Heart left ventricle (tissue), 16 donors: ENCODE measurements at places on chromosomes 12 and 14. TPM values are rescaled to one million over a fixed set of nuclear protein-coding genes. Genes with fewer than 3 reads are reported as not detected.

CPM gene
- 6.8 TPM for total RNA-seq

MRPS35 gene
- 52.7 TPM for total RNA-seq

- no peak for DNase-seq
These were observed 51.6 kb upstream of the ABCC9 start for GRCh38 chr12:21992823-21993222.

GRCh38 chr14:55611859-55612258, 31.9 kb downstream of the KTN1 start:
- DNase-seq: no peak

- no peak for DNase-seq
These were observed 47.4 kb downstream of the IFNG-AS1 start for GRCh38 chr12:68036642-68037041.

DNA sequence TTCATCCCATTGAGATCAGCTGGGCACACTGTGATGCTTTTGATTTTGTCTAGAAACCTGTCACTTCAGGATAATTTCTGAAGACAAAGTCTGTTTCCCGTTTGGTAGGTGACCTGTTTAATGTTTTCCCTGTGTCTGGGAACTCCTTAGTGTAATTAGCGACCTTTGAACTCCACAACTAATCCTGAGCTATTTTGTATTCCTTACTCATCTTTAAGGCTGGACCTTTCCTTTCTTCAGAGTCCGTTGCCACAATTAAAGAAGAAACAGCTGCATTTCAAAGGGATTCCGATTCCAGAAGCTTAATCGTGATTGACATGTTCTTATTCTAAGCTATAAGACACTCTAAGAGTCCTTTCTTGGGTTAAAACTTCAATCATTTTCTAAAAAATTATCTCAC, 22.0 kb downstream of the AP5M1 start:
- DNase-seq: no peak

DNA sequence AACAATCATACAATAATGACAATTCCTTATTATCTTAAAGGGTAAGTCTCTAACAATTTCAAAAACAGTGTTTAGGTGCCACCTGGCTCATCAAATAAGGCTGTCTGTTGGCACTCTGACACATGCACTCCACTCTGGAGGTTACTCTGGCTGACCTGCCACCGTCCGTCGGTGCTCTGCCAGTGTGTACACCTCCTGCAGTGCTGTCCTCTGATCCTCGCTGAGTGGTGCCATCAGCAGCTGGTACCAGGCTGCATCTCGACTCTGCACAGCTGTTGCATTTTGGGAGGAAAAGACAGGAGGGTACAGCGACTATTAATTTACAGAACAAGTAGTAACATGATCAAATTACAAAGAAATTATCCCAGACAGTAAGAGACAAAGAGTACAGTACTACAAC, 63.9 kb downstream of the IPO8 start:
- DNase-seq: no peak

DNA sequence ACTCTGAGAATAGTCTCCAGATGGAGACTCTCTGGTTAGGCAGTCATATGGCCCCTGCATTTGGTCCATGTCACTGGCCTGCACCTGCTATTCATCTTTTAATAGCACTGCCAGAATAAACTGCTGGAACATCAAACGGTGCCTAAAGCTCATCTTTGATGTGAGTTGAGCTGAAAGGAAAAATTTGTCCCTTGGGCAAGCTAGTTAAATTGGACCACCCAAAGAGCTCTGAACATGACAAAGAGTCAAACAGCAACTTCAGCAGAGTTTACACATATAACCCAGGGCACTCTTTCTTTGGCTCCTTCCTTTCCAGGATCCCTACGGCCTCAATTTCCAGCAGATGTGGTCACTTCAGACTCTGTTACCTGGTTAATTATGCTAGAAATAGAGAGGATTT, 269.9 kb downstream of the RPL10L start:
- no peak for DNase-seq

FAM181A gene
- total RNA-seq: not detected

DNA sequence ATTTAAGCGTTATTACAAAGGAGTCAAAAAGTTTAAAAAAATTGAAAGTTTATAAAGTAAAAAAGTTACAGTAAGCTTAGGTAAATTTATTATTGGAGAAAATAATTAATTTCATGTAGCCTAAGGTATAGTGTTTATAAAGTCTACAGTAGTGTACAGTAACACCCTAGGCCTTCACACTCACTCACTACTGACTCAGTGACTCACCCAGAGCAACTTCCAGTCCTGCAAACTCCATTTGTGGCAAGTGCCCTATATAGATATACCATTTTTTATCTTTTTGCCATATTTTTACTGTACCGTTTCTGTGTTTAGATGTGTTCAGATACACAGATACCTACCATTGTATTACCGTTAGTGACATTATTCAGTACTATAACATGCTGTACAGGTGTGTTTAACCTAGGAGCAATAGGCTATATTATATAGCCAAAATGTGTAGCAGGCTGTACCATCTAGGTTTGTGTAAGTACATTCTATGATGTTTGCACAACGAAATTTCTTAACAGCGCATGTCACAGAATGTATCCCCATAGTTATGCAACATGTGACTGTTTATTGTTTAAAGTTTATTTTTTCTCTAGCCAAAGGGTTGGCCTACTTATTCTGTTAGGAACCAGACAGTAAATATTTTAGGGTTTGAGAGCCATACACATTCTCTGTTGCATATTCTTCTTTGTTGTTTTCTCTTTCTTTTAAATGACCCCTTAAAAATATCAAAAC, 155.5 kb downstream of the PCNX1 start:
- no peak for DNase-seq

PITPNM2 gene
- total RNA-seq: 13.2 TPM

KRT7 gene
- not detected for total RNA-seq

TSFM gene
- total RNA-seq: 38.8 TPM

ABCD2 gene
- 3.4 TPM for total RNA-seq

DNA sequence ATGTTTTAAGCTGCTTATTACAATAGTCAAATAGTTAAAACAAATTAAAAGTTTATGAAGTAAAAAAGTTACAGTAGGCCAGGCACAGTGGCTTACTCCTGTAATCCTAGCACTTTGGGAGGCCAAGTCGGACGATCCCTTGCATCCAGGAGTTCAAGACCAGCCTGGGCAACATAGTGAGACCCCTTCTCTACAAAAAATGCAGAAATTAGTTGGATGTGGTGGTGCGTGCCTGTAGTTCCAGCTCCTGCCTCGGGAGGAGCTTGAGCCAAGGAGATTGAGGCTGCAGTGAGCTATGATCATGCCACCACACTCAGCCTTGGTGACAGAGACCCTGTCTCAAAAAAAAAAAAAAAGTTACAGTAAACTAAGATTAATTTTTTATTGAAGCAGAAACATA, 142.6 kb downstream of the MIPOL1 start:
- DNase-seq: no peak

DNA sequence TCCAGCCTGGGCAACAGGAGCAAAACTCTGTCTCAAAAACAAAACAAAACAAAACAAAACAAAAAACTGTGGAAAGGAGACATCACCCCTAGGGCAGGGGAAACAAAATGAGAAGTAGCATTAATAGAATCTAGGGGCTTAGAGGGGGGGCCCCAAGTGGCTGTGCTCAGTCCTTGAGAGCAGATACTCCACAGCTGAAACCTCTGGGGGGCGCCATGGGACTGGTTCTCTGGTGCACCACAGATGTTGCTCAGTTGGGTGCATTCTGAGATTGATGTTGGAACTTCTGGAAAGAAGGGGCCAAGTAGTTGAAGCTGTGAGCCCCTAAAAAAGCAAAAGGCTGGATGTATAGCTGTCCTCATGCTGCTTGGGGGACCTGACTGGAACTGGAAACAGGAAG, 11.8 kb upstream of the SYNE2 start:
- no peak for DNase-seq

DNA sequence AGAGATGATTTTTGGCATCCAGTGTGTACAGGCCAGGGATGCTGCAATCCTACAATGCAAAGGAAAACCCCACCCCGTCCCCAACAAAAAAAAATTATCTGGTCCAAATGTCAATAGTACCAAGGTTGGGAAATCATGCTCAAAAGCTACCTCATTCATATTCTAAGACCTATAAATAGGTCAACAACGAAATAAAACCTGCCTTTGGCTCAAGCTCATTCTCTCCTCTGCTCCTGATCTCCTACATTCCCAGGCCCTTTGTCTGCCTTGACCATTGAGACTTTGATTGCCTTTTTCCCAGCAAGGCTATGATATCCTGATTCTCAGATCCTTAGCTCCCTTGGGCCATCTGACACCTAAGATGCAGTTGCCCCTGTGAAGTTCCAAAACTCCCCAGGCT, 30.0 kb downstream of the ANKS1B start:
- no peak for DNase-seq

SIX1 gene
- total RNA-seq: not detected

- DNase-seq: no peak
These were observed 128.2 kb downstream of the VRK1 start for GRCh38 chr14:96925422-96925821.

- no peak for DNase-seq
These were observed 56.4 kb downstream of the MON2 start for GRCh38 chr12:62522984-62523383.

DNA sequence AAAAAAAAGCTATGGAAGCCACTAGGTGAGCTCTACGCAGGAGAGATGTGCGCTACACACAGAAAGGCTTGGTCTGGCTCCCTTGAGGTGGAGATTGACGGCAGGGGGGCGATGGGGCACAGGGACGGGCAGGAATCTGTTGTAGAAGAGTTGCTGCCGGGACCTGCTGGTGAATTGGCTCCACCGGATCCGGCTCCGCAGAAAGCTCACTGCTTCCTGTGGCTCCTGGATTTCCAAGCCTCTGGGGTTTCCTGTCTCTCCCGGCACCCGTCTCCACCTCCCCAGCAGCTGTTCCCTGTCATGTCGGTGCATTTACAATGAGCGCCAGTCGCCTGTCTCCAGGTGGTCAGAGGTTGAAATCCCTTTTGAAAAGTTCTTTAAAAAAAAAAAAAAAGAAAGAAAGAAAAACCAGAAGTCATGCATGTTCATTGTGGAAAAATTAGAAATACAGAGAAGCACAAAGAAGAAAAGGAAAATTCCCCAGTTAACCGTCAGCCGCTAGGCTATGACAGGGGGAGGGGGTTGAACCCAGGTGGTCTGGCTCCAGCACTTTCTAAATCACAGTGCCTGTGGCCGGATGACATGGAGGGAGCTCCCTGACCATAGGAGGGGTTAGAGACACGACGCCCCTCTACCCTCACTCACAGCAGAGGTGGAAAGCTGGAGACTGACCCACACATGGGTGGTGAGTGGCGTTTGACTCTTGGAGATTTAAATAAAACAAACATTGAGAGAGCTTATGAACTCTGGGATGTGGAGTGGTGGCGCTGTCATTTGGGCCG, 20.8 kb downstream of the FAM222A start:
- DNase-seq: peak; percentile 28

GRCh38 chr12:2586156-2587038, 208.4 kb upstream of the FKBP4 start:
- no peak for DNase-seq

DNA sequence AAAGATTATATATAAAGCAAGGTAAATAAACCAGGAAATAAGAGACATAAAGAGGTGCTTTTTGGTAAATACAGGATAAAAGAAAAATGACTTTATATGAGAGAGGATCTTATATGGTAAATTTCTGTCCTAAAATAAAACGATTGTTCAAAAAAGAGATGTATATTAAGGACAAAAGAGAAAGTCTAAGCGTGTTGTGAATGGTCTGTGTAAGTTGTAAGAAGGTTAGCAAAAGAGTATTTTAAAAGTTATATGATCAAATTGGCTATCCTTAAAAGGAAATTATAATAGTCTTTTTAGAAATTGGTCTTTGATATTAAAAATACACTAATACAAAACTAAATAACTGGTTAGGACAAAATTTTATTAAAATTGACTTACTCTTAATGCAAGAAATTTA, 14.1 kb upstream of the ACSM4 start:
- DNase-seq: no peak

GRCh38 chr14:65070471-65070976, 31.8 kb downstream of the MAX start:
- no peak for DNase-seq

- no peak for DNase-seq
These were observed at the start of gene SIX6 for GRCh38 chr14:60508707-60509437. Gene SIX6, plus strand, starts transcription at chr14:60509146. Its CDS starts 253 bp downstream, at chr14:60509399.

TAS2R8 gene
- not detected for total RNA-seq

IL22 gene
- not detected for total RNA-seq

MYF5 gene
- total RNA-seq: not detected

- no peak for DNase-seq
These were observed 913.5 kb downstream of the VRK1 start for GRCh38 chr14:97710726-97711125.

GRCh38 chr14:81772381-81772780, 238.7 kb upstream of the SEL1L start:
- no peak for DNase-seq

DNA sequence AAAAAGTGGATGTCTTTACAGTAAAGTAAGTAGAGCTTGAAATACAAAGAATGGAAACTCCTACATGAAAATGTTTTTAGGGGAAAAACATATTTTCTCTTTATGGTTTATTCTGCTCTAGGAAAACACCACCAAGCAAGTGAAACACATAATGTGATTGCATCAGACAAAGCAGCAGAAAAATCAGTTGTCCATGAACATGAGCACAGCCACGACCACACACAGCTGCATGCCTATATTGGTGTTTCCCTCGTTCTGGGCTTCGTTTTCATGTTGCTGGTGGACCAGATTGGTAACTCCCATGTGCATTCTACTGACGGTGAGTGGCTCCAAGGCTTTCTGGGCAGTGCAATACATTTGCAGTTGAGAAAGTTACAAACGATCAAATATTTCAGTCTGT, 42.6 kb upstream of the PLEKHD1 start:
- no peak for DNase-seq

DNA sequence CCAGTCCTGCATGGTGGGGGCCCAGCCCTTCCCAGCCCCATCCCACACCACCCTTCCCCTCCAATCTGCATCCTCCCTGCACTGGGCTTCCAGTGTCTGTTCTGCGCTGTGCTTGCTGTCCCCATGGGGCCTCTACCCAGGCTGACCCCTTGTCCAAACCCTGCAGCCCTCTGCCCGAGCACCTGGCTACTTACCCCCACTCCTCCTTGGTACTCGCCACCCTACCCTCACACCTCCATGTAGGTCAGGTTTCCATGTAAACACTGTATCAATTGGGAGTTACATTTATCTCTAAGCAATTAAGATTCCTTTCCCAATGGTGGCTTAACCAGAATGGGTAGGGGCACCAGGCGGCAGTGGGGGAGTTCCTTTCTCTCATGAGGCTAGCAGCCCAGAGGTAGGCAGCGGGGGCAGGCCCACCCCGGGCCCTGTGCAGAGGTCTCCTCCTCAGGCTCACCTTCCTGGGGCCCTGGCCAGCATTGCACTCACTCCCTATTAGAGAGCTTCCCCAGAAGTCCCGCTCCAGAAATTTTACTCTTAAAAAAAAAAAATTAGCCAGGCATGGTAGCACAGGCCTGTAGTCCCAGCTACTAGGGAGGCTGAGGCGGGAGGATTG, 76.6 kb upstream of the CCND2 start:
- DNase-seq: no peak
